ENCODE measurements at places on chromosomes 7 and 10.

- DNase-seq = no peak
These were observed 43.0 kb downstream of the DNAJC12 start for GRCh38 chr10:67794909-67795460.

DNA sequence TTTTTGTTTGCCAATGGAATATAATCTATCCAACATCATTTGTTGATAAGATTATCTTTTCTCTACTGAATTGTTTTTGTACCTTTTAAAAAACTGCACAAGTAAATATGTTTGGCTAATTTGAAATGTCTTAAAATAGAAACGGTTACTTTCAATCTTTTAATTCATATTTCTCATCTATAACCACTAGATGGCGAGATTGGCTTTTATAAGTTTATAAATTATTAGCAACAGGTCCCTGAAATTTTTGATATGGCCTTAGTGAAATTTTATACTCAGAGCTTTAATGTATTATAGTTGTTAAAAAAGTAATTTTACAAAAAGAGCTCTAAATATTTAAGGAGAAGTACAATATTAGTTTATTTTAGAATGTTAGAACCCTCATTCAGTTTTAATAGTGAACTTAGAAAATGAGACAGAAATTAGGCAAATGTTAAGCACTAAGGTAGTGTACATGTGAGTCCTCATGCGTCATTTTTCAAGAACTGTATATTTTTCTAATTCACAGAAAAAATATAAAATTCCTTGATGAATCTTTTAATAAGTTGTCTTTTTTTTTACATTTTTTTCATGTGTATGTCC, 592.5 kb downstream of the ARL4A start:
- no peak for DNase-seq

- no peak for DNase-seq
These were observed 42.0 kb downstream of the SHH start for GRCh38 chr7:155770241-155770640.

- peak; percentile 59 for DNase-seq
These were observed 2.8 kb upstream of the SMARCD3 start for GRCh38 chr7:151251328-151251688.

- DNase-seq = no peak
These were observed 369.6 kb downstream of the FRMD4A start for GRCh38 chr10:13961097-13961496.

GRCh38 chr10:88389456-88389855, 193.7 kb downstream of the RNLS start:
- DNase-seq = no peak

- DNase-seq = peak; percentile 71
These were observed at the start of gene PARP12 for GRCh38 chr7:140062528-140063299. Gene PARP12 (minus strand): TSS chr7:140062951. CDS start chr7:140062847, 104 bp downstream.

- DNase-seq = no peak
These were observed 62.4 kb downstream of the MICU1 start for GRCh38 chr10:72563327-72563932.

DNA sequence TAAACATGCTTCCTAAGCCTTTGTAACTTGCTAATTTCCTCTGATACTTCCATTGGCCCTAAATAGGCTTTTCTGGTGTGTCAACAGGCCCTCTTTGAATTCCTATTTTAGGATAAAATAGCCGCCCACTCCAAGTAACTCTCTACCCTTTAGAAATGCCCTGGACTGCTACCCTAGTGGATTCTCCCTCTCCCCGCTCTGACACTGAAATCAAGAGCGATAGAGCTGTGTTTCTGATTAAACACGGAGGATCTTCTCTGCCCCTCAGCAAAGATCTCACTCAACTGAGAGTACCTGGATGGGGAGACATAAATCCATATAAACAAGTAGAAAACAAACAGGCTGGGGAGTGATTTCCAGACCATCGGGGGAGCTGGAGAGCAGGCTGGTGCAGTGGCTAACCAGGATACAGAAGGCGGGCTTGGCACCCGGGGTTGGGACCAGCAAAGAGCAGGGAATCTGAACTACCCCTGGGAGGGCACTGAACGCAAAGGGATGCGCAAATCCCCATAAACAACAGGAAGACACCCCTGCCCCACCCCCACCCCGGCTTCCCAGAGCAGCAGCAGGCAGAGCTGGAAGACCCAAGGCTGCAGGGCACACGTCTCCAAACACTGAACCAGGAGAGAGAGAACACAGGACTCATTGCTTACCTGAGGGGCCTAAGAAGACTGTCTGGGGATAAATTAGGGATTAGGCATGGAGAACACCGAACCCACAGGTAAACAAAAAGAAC, 2.5 kb downstream of the ASB13 start:
- DNase-seq = no peak

DNA sequence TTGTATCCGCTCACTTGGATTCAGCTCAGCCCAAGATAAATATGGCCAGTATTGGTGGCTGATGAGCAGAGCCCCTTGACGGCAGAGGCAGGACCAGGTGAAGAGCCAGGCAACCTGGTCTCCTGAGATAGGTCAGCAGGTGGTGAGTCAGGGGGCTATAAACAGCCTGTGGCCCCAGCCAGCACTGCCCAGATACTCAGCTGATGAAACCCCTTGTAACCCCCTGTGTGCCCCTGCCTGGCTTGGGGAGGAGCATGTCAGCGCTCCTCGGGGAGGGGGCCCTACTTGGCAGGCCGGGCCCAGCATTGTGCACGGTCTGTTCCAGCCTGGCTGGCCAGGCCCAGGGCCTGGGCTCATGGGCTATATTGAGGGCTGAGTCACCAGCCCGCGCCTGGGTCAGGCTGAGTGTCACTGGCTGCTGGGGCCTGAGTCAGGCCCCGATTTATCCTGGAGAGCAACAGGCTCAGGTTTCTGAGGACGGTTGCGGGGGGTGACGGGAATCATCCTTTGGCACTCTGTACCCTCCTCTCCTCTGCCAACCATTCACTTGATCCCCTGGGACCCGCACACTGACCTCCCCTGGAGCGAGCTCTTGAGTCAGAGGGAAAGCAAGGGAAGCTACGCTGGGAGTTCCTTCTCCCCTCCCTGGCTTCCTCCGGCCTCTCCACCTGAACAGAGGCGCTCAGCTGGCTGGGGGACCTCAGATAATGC, 2.8 kb upstream of the FLNC start:
- DNase-seq = no peak

- peak; percentile 54 for DNase-seq
These were observed 116.6 kb downstream of the KLF6 start for GRCh38 chr10:3668276-3668965.

- DNase-seq = no peak
These were observed 22.5 kb downstream of the CCDC186 start for GRCh38 chr10:114151486-114151885.

- DNase-seq = no peak
These were observed 98.6 kb upstream of the PRPS1L1 start for GRCh38 chr7:18126281-18126680.

- no peak for DNase-seq
These were observed 12.2 kb downstream of the CLRN3 start for GRCh38 chr10:127880557-127880956.

- no peak for DNase-seq
These were observed 132.8 kb upstream of the MGMT start for GRCh38 chr10:129334266-129334665.

- no peak for DNase-seq
These were observed 269.6 kb upstream of the NEBL start for GRCh38 chr10:21166557-21167287.

DNA sequence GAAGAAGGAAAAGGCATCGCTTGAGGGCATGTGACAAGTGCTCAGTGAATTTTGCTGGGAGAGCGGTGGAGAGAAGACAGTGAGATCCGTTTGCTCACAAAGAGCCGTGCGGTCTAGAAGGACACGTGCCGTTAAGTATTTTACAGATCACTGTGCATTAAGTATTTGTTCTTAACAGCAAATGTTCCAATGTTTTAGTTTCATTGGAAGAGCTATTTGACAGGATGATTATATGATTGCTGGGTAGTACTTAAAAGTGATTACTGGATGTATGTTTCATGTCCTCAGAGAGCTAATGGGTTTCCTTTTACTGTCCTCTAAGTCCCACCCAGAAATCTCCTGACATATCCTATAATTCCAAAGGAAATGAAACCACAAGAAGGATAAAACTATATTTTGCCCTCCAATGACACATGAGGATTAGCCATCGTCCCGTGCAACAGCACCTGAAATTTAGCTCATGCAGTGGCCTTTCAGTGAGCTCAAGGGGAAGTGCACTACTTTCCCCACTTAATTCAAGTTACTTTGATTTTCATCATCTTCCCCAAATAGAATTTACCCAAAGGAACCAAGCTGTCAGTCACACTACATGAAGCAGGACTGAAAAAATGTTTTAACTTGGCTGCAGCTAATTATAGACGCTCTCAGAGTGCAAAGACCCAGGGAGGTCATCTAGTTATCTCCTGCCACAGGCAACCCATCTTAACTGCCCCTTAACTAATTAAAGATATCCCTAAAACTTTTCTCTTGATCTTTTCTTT, 80.3 kb downstream of the KLF6 start:
- no peak for DNase-seq

GRCh38 chr7:36277249-36277542, 112.5 kb upstream of the ANLN start:
- peak; percentile 40 for DNase-seq

DNA sequence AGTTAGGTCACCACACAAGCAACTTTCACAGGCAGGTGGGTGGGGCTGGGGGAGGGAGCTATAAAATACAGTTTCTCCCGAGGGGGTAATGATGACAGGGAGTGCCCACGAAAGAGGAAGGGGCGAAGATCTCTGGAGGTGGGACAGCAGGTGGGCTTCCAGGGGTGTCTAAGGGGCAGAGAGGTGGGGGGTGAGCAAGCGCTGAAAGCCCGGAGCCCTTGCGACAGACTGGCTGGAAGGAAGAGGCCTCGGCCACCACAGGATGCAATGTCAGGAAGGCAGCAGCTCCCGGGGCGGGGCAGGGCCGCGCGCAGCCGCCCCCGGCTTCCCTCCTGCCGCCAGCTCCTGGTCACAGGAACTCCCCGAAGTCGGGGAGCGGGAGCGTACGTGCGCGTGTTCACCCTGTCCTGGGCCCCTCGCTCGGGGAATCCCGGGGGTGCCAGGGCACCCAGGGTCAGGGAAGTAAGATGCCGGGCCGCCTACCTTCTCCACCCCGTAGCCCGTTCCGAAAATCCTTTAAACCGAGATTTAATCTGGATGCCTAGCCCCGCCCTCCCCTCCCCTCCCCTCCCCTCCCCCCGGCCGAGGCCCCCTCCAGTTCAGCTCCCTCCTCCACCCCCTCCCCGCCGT, 105.2 kb upstream of the PPIF start:
- DNase-seq = peak; percentile 79

- no peak for DNase-seq
These were observed 36.7 kb downstream of the BTBD16 start for GRCh38 chr10:122307669-122308416.

Measured in ecto neural progenitor cell (in vitro differentiated cells).